ENCODE measurements at places on chromosomes 11 and 22.

DNA sequence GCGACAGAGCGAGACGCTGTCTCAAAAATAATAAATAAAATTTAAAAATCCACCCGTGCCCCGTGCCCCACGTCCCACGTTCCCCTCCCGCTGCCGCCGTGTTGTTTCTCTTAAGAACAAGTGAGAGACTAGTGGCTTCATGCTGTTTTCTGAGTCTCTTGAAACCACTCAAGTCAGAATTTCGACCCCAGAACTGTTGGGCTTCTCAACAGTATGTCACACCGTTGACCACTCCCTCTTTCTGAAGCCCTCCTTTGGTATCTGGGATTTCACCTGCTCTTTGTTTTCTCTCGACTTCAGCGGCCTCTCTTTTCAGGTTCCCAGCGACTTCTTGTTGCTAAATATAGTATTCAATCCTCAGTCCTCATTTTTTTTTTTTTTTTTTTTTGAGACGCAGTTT lies 974 bp downstream of the PPIL2 start:
- DNase-seq = no peak

GRCh38 chr11:37503411-37504059 lies 905.5 kb upstream of the RAG2 start:
- DNase-seq = no peak

GRCh38 chr11:60502221-60502775 lies 9.7 kb downstream of the MS4A12 start:
- DNase-seq = no peak

GRCh38 chr11:29750392-29750791 lies 266.4 kb downstream of the KCNA4 start:
- DNase-seq = no peak

GRCh38 chr11:117620659-117621058 lies 176.4 kb downstream of the DSCAML1 start:
- no peak for DNase-seq

GRCh38 chr11:130817330-130817944 lies 98.8 kb downstream of the SNX19 start:
- no peak for DNase-seq

DNA sequence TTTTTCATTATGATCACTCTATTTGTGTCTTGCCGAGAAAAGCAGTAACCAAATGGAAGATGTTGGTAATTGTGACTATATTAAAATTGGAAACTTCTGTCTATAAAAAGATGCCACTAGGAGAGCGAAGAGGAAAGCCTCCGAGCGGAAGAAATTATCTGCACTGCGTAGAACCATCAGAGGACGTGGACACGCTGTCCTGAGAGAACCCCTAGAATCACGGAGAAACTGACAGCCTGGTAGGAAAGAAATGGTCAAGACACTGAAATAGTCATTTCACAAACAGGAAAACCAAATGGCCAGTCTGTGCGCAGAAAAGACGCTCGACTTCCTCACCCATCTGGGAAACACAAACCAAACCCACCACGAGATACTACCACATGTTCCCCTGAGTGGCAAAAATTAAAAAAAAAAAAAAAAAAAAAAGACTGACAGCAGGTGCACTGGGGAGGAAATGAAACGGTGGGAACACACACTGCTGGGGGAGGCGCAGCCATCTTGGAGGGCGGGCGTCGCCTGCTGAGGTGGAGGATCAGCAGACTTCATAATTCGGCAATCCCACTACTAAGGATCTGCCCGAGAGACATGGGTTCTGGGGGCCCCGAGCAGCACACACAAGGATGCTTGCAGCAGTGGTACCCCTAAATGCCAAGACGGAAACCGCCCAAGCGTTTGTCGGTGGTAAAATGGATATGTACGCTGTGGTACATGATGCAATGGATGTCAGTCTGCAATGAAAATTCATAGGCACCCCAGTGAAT lies 21.3 kb downstream of the IFITM10 start:
- DNase-seq = no peak

DNA sequence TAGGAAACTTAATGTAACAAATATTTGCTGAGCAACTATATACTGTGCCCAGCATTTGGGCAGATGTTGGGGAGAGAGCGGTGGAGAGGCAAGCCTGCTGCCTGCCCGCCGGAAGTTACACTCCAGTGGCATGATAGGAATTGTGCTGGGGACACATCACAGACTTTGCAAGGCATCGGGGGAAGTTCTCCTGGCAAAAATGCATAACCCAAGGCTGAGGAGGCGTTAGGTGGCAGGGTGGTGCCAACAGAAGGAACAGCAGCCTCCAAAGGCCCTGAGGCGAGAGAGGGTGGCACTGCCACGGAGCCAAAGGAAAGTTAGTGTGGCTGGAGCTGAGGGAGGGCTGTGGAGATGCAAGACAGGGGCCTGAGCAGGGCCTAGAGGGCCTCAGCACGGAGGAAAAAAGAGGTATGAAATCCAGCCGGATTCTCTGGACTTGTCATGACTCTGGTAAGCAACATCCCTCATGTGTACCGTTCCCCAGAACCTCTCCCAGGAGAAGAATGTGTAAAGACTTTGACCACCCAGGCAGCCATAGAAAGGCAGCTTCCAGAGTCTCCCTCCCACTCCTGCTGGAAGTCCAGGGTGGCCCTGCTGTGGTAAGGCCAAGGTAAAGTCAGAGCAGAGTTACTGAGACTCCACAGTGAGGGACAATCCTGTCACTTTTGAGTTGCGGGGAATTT lies 76.1 kb upstream of the RAB1B start:
- no peak for DNase-seq

GRCh38 chr11:69637941-69638871 lies 2.8 kb upstream of the CCND1 start:
- DNase-seq = no peak

- no peak for DNase-seq
These were observed 90.8 kb downstream of the RNF169 start for GRCh38 chr11:74839446-74839845.

- no peak for DNase-seq
These were observed 123.9 kb upstream of the NARS2 start for GRCh38 chr11:78698612-78699011.

GRCh38 chr22:20089977-20090729 lies 10.1 kb downstream of the DGCR8 start:
- DNase-seq = no peak

GRCh38 chr22:49411236-49411635 lies 416.4 kb downstream of the BRD1 start:
- no peak for DNase-seq

DNA sequence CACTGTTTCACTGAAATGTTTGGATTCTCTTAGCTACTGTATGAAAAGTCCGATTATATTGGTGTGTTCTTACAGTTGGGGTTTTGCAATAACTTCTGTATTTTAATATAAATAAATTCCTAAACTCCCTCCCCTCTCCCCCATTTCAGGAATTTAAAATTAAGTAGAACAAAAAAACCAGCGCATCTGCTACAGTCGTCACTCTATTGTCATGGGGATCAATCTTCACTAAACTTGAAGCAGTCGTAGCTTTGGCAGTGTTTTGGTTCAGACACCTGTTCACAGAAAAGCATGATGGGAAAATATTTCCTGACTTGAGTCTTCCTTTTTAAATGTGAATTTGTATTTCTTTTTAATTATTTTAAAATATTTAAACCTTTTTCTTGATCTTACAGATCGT lies 9.4 kb downstream of the PIWIL3 start:
- DNase-seq = no peak

- DNase-seq = no peak
These were observed 30.1 kb upstream of the CECR2 start for GRCh38 chr22:17339095-17339693.

GRCh38 chr11:116750070-116750718 lies 22.6 kb downstream of the BUD13 start:
- DNase-seq = no peak

GRCh38 chr11:74024261-74025029 lies 15.6 kb upstream of the UCP3 start:
- DNase-seq = no peak

GRCh38 chr11:92707173-92707619 lies 262.3 kb upstream of the MTNR1B start:
- no peak for DNase-seq

DNA sequence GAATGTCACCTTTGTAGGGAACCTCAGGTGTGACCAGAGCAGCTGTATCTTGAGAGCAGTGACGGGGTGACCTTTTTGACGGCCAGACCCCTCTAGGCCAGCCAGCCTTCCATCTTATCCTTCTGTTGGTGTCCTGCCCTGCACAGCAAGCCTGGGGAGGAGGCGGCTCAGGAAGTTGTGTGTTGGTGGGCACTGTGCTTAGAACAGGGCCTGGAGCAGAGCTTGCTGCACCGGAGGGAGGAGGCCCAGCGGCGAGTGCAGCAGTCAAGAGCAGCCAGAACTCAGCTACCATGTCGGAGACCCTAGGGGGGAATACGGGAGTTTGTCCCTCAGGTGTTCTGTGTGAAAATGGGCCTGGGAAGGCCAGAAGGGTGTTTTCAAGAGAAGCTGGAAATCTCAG lies 129.4 kb downstream of the OSBP2 start:
- no peak for DNase-seq

DNA sequence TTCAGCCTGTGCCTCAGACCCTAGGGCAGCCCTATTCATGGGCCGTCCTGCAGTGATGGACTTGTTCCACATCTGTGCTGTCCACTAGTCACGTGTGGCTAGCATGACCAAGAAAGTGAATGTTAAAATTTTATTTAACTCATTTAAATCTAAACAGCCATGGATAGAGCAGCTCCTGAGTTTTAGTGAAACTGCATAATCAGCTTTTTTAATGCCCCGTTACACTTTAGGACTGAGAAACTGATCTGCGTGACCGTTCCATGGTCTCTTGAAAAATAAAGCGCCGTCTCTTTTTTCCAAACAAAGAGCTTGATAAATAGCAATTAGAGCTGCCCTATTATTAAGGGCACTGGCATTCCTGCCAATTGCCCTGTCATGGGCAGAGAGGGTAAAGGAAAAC lies 76.5 kb upstream of the SNX19 start:
- DNase-seq = no peak

- DNase-seq = no peak
These were observed 18.6 kb upstream of the APLNR start for GRCh38 chr11:57255618-57256017.

DNA sequence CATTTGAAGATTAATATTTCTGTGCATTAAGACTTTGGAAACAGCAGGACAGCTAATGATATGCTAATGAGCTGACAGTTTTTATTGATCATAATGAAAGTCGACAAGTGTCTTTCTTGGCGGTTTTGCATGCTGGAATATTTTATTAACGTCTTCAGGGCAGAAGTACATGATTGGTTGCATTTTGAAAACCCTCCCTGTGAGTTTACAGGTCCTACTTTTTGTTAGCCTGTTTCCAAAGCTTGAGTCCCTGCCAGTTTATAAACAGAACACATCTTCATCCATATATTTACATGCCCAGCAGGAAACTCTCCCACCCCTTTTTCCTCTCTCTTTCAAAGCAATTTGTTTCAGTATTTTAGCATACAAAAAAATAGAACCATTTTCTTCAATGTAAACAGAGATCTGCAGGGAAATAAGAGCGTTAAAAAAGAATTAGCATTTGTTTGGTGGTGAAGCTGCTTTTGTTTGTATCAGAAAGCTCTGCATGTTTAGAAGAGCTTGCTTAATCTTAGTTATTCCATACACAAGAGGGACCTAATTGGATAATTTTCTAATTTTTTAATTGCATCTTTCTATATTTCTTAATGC lies 243.6 kb downstream of the NELL1 start:
- DNase-seq = no peak

- no peak for DNase-seq
These were observed 405.3 kb upstream of the LUZP2 start for GRCh38 chr11:24091594-24091993.

DNA sequence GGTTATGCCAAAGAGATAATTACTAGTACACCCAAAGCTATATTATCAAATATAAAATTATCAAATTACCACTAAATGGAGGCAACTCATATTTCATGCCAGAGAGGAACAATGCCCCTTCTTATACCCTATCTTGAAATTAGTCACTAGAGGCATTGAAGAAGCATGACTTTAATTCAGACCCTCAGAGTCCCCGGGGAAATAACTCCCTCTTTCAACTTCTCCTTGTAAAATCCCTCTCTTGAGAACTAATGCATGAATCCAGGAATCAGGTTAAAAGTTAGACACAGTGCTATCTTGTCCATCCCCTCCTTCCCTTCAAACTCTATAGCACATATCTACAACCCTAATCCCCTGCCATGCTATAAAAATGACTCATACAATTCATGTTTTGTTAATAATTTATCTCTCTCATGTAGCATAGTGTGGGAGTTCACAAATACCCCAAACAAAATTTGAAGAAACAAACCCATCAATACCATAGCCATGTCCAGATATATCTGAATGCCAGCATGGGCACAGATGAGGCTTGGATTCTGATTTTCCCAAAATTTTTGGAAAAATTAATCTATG lies 665.4 kb downstream of the KCNA4 start:
- DNase-seq = no peak

DNA sequence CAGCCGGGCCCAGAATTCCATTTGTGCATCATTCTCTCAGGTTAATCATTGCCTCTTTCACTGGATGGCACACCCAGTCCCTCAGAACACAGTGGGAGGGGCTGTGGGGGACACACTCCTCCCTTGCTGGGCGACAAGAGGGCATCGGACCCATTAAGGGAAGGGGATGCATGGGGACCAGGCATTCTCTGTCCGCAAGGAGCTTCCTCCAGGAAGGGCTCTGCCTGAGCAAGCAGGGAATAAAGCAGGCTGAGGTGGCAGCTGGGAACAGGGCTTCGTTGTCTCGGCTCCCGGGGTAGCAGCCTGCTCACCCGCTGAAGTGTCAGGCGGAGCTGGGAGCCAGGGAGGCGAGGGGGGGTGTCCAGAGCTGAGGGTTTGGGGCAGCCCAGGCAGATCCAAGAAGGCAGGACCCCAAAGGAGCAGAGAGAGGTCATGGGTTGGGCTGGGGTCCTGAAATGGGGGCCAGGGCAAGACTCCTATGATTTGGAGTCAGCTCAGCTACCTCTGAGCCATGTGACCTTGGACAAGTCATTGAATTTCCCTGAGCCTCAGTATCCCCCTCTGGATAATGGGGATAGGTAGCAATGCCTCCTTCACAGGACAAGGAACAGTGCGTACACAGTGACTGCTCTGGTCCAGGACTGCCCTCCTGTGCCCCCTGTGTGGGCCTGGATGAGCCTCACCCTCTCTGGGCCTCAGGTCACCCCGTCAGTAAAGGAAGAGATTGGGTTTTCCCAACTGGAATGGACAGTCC lies 1.4 kb downstream of the GAL3ST1 start:
- DNase-seq = no peak

DNA sequence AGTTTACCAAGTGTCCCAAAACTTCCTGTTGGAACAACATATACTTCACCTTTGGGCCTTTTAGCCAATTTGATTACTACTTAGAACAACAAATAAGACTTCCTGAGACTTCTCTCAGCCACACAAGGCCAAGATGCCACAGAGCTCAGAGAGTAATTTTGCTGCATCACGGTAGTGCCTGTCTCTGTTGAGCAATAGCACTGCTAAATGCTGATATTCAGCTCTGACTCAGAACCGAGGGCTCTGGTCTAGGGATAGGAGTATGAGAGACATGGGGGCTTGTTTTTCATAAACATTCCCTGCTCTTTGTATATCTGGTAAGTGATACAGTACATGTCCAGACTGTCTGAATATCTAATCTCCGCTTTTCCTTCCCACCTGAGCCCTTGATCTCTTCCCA lies 260.4 kb upstream of the ARHGAP20 start:
- no peak for DNase-seq

All from stimulated activated naive CD4-positive, alpha-beta T cell (primary cell).